Mucosa of descending colon (tissue), 3 donors: ENCODE measurements at places on chromosomes 3 and 15. TPM values are rescaled to one million over a fixed set of nuclear protein-coding genes. Genes with fewer than 3 reads are reported as not detected.

The SEMA3F gene
- 14.6 TPM for total RNA-seq

The SLC35G2 gene
- 2.4 TPM for total RNA-seq

The TNFAIP8L3 gene
- total RNA-seq = 8.2 TPM

The PAK6 gene
- total RNA-seq = 2.7 TPM

The PTX3 gene
- 0.38 TPM for total RNA-seq

The OCA2 gene
- 0.32 TPM for total RNA-seq

The GRK7 gene
- total RNA-seq = not detected

DNA sequence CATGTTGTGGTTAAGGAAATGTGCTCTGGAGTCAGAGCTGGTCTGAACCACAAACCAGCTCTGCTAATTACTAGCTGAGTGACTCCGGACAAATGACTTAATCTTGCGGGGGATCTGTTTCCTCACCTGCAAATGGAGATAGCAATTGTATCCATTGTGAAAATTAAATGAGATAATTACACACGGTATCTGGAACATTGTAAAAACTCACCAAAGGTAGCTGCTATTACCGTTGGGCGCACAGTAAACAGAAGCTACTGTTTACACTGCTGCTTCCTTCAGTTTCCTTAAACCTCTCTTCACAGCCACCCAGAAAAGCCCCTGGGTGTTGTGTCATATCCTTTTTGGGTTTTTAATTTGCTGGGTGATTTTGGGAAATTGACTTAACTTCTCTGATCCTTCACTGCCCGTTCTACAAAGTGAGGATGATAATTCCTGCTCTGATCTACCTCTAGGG lies 107.8 kb downstream of the MEGF11 start:
- no peak for DNase-seq

GRCh38 chr3:80733522-80734176 lies 965.9 kb upstream of the ROBO1 start:
- DNase-seq = peak; percentile 41

DNA sequence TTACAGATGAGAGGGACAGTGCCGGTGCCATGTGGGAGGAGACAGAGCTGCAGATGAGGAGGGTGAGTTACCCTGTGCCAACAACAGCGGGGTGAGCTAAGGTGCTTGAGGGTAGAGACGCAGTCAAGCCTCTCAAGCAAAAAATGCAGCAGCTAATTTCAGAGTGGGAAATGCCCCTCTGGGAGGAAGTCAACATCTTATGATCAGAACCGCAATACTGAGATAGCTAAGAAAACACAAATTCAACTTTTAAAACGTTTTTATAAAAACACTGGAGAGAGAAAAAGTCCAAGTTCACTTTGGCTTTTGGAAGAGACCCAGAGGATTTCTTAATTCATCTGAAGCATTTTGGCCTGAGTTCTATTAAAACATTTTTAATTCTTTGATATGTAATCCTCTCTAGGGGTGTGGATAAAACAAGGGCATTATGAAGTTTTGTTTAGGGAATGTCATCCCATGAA lies 319.2 kb downstream of the SLC9A9 start:
- no peak for DNase-seq

DNA sequence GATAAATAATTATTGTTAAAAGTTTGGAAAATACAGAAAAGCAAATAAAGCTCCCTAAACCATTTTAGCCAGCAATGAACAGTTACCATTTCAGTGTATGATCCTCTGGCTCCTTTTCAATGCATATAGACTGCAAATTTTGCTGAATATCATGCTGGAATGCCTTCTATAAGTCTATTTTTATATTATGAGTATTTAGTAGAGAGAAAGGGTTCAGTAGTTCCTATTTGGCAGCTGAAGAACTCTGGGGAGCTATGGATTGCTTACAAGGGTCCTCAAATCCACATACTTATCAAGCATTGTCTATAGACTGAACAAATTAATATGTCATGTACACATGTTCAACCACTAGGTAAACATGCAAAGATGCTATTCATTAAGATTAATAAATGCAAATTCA lies 46.1 kb downstream of the LRRC3B start:
- no peak for DNase-seq

DNA sequence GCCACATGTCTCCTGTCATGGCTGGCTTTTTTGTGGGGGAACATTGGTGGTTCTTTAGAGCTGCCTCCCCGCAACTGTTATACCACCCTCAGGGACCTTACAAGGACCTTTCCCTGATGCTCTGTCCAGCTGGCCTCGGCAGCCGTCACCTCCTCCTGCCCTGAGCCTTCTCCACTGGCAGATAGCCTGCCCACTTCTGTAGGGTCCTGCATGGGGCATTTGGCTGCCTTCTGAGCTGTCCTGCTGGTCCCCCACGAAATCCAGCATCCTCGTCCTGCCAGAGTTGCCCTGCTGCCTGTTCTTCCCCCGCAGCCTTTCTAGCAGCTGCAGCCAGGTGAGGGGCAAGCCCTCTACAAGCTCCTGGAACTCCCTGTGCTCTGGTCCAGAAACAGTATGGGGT lies 86.2 kb downstream of the USP13 start:
- DNase-seq = no peak

DNA sequence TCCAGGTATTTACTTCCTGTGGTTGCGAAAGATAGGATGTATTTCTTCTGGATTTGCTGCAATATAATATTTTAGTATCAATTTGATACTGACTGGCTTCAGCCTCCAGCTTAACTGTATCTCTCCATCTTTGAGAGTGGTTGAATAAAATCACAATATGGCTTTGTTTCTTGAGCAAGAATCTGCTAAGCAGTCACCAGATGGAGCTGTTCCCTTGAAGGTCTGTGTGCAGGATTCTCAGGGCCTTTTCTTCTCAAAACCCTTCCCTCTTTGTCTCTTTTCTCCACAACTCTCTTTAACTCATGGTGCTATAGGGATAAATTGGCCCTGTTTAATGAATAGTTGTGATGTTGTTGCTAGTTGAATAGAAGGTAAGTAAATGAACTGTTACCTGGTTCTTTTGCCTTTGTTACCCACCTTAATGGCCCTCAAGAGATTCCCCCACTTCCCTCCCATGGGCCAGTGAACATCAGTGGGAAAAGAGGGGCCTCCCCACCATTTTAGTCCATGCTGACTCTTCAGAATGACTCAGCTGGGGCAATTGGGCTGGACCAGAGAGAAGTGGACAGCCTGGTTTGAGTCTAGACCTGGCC lies 34.8 kb upstream of the RAB6B start:
- DNase-seq = peak; percentile 38

DNA sequence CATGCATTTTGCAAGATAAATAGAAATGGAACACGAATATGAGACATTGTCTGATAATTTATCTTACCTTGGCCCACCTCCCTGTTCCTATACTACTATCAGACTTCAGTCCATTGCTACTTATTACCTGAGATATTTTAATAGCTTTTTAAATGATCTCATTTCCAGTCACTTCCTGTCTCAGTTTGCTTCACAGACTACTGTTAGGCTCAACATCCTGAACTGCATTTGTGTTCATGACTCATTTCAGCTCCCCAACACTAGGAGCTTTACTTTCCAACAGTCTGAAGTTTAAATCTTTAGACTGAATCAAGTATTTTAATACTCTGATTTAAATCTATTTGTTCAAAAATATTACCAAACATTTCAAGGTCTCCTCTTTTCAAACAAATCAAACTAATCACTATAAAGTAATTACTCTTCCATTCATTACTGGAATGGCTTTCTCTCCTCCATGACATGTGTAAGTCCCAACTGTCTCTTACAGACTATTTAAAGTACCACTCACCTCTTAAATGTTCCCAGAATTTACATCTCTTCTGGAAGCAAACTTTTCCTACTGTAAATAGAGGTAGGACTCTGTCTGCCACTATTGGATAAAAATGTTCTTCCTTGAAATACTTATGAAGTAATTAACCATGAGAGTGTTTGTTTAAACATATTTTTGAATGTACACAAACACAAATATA lies 1277.6 kb downstream of the ZPLD1 start:
- DNase-seq = no peak

DNA sequence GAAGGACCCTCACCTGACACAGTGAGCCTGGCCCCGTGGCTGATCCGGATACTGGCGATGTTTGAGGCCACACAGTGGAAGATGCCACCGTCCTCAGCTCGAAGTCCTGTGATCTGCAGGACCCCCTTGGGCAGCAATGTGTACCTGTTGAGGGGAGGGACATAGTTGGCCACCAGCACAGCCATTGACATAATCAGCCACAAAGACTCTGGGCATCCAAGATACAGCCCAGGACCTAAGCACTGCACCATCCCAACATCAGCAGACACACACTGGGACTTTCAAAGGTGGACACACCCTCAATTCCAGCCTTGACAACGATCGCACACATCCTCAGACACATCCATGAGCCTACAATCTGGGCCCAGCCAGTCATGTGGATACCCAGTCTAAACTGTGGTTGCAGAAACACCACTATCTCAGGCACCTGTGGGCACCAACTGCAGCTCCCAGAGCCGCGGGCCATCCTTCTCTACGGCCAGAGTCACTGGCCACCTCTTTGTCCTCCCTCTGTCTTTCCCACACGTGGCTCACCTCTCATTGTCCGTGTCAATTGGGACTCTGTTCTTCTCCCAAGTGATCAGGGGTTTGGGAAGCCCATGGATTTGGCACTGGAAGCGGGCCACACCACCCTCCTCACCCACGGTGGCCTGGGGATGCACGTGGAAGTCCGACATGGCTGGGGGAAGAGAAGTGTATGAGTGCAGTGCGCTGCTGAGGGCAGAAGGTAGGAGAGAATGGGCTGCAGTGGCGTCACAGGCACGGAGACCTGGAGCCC lies 31.0 kb downstream of the RNU5B-1 start:
- no peak for DNase-seq
